Thoracic aorta (tissue), 2 donors: ENCODE measurements at places on chromosomes 3 and 15. TPM values are rescaled to one million over a fixed set of nuclear protein-coding genes. Genes with fewer than 3 reads are reported as not detected.

- DNase-seq: no peak
Measured at GRCh38 chr15:40558952-40559742, 5.7 kb downstream of the CCDC32 start.

DNA sequence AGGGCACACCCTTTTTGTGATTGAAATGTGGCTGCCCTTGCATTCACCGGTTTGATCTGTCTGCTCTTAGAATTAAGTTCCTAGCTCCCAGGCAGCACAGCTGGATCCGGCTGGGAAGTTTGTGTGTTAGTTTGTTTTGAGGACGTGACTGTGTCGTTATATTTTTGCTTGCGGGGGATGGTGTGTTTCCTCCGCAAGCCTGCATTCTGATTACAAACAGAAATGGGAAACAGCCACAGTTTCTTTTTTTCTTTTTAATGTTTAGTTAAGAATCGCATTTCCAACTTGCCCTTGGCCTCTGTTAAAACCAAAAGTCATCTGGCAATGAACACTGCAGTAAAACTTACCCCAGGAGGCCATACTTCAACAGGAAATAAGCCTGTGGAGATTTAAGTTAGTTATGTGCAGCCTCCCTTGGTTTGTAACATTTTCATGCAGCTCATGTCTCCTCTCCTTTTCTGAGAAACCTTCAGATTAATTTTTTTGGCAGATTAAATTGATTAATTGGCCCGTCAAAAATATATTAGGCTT lies 888 bp downstream of the TMOD3 start:
- no peak for DNase-seq

DNA sequence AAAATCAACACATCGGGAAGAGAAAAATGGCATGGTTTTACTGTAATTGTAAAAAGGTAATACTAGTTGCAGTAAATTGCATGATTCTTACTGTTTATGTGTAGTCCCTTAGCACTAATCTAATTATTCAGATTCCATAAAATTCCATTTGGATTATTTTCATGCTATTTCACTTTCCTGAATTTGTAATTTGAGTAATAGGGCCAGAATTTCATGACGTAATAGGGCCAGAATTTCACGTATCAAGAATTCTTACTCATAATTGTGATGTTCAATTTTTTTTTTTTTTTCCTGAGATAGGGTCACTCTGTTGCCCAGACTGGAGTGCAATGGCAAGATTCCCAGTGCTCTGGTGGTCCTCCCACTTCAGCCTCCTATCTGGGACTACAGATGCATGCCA lies 2.9 kb upstream of the U2SURP start:
- DNase-seq: no peak

GRCh38 chr3:195059006-195059350 lies 212.0 kb downstream of the XXYLT1 start:
- DNase-seq: no peak

DNA sequence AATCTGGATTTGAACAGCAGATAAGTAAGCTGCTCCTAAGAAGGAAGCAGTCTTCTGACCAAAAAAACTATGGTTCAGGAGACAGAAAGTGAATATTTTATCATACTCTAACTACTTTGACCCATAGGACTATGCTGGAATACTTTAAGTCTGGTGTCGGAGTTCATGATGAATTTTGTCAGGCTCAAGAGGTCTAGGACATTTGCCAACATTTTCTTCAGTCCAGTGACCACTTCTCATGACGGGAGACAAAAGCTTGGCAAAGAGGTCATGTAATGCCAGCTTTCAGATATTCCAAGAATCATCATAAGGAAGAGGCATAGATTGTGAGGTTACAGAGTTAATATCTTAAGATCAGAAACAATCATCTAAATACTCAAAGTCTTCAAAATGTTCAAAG lies 20.5 kb upstream of the DCBLD2 start:
- no peak for DNase-seq

Gene SAMMSON
- total RNA-seq: 25.3 TPM

GRCh38 chr3:64870876-64871646 lies 183.3 kb upstream of the ADAMTS9 start:
- no peak for DNase-seq

DNA sequence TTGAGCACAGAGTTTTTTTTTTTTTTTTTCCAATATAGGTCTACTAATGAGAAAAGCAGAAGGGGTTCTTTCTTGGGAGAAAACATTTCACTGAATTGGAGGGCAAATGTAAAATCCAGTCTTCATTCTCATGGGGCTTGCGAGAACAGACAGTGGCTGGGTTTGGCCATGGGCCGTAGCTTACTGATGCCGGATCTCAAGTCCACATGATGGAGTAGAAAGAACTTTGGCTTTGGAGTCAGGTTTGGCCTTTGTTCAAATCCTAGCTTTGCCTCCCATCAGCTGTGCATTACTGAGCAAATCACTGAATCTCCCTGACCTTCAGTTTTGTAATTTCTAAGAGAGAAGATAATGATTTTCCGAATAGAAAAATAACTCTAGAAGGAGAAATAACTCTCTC lies 59.7 kb downstream of the LMCD1 start:
- DNase-seq: no peak

Gene KBTBD13
- total RNA-seq: 0.63 TPM

- no peak for DNase-seq
Measured at GRCh38 chr15:69298697-69299441, at the start of gene PAQR5. PAQR5 (plus strand) TSS chr15:69298912; CDS start chr15:69360081, 61,169 bp downstream.

DNA sequence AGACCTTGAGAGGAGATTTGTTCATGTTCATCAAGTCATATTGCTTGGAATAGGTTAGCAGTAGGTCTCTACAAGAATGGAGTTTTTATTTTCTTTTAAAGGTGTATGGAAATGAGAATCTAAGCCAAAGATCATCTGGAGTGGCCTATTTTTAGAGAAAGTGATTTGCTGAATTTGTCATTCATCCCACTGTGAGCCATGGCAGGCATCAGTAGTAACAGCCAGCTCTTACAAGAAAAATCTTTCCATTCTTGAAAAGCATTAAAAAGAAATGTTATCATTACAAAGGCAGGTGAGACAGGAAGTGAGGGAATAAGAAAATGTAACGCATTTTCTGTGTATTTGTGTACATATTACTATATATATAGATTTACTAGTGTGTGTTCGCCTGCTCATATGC lies 29.6 kb downstream of the STAC start:
- DNase-seq: no peak

GRCh38 chr3:116070061-116070460 lies 375.2 kb downstream of the LSAMP start:
- DNase-seq: no peak

Gene SLC24A5
- not detected for total RNA-seq

Gene GALNT15
- 167 TPM for total RNA-seq

GRCh38 chr3:179840985-179841384 lies 188.1 kb downstream of the USP13 start:
- no peak for DNase-seq

Gene CHRFAM7A
- total RNA-seq: 7.0 TPM

GRCh38 chr15:29652595-29652994 lies 169.7 kb downstream of the TJP1 start:
- DNase-seq: no peak
